ENCODE measurements at places on chromosomes 1 and 21.

DNA sequence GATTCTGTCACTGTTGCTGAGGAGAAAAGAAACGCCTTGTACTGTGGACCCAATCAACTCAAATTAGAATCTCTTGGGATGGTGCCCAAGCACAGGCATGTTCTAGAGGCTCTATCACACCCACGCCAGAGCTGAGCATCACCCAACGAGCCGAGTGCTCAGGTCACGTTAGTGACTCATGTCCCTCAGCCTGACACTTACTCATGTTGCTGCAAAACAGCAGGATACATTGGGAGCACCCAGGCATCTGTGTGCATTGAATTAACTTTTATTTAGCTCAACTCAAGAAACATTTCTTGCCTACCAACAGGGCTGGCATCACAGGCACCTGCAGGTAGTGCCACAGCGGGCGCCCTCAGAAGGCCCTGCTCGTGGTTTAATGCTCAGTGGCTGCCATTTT lies 149.8 kb downstream of the ETS2 start:
- DNase-seq, result no peak

DNA sequence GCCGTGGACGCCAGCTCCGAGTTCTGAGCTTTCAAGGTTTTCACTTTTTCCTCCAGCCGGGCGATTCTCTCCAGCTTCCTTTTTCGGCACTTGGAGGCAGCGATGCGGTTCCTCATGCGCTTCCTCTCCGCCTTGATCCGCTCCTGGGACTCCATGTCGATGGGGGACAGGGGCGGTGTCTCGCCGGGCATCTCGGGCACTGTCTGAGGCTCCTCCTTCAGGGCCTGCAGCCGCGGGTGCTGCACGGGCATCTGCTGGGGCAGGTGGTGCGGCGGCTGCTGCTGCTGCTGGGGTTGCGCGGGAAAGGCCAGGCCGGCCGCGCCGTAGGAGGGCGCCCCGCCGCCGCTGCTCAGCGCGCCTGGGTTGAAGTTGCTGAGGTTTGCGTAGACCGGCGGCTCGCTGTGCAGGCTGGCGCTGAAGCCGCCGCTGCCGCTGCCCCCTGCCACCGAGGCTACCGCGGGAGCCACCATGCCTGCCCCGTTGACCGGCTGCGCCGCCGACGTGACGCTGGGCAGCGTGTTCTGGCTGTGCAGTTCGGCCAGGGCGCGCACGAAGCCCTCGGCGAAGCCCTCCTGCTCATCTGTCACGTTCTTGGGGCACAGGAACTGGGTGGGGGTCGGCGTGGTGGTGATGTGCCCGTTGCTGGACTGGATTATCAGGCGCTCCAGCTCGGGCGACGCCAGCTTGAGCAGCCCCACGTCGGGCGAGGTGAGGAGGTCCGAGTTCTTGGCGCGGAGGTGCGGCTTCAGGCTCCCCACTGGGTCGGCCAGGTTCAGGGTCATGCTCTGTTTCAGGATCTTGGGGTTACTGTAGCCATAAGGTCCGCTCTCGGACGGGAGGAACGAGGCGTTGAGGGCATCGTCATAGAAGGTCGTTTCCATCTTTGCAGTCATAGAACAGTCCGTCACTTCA lies 1.4 kb downstream of the JUN start:
- DNase-seq, result peak; percentile 71

DNA sequence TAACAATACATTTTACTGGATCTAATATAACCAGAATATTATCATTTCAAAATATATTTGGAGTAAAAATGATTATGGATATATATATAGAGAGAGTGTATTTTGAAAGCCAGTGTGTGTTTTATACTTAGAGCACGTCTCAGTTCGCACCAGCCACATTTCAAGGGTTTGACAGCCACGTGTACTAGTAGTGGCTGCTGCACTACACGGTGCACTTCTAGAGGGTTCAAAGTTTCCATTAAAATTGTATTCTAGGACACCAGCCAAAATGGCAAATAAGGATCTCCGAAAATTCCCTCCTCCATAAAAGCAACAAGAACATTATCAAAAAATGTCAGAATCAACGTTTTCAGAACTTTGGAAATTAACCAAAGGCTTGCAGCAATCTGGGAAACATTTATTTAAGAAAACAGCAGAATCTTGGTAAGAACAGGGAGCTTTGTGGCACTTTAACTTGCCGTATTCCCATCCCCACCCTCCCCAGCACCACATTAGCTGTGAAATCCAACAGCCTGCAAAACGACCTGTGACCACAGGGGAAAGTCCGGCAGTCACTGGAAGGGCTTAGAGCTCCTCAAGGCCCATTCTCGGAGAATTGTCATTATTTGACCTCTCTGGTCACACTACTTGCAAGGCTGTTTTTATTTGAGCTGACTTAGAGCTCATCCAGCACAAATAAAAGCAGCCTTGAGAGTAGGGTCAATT lies 33.5 kb upstream of the MRPS6 start:
- no peak for DNase-seq

- DNase-seq, result no peak
Observed at GRCh38 chr1:223223091-223223995, 80.3 kb upstream of the TLR5 start.

DNA sequence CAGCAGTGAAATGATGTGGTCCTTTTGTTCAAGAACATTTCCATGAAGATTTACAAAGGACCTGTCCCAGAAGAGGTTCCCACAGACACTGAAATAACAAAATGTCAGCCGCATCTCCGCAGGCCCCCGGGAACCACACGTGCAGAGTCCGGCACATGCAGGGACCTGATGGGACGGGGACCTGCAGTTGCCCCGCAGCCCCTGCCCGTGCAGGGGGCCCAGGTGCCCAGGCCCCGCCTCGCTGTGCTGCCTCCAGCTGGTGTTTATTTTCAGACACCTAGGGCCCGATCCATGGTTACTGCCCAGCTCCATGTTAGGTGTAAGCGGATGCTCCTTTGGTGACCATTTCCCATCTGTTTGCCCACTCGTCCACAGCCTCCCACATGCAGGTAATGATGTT lies 149.3 kb upstream of the ARHGEF16 start:
- no peak for DNase-seq

- no peak for DNase-seq
Observed at GRCh38 chr21:39523399-39523798, 71.6 kb downstream of the SH3BGR start.

DNA sequence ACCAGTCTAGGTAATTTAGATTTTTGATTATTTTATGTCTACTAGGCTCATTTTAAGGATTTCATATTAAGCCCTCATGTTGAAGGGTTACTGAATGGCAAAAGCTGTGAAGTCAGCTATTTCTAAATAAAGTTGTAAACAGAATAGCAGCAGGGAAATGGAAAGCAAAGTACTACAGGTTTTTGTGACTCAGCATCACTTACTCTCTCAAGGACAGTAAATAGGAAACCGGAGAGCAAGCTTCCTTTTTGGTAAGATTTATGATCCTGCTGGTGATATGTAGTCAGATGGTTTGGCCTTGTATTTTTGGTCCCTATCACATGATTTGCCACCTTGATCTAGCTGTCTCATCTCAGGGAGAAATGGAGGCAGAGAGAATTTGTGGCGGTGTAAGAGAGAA lies 226.0 kb downstream of the RPS6KC1 start:
- no peak for DNase-seq

DNA sequence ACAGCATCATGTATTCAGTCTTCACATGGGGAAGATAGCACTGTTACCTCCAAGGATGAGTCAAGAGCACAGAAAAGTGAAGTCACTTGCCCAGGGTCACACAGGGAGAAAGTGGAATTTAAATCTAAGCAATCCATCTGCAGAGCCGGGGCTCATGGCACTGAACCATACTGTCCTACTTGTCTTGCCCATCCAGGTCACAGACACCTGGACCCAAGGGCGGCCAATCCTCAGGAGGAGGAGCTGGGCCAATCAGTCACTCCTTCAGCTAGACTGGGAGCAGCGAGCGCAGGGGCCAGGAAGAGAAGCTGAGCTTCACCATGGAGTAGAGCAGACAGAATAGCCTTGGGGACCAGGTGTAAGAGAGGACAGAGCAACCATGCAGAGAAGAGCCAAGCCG lies 9.2 kb upstream of the GJB5 start:
- no peak for DNase-seq

DNA sequence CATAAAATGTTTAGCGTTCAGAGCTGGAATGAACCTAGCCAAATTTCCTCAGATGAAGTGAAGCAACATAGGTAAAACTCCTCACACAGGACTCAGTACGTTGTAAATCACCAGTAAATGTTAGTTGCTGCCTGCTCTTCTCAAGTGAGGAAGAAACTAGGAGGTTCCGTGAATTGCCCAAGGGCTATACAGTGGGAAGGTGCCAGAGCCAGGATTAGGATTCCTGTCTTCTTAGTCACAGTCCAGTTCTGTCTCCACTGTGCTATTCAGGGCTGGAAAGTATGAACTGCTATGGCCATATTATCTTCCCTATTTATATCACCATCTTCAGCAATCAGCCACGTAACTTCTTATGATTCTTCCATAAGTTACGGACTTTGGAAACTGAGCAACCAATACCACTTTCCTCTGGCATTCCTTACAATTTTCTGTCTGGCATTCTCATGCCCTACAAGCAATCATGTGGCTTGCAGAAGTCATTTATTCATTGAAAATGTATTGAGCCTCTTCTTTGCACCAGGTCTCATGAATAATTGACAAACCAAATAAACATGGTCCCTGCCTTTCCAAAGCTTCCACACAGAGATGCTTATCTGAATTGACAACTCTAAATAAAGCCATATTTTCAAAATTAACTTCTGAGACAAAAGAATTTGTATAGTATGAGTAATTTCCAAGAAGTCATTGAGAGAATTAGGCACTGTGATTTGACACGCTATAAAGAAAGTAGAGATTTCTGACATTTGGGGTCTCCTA lies 271.6 kb upstream of the SGIP1 start:
- no peak for DNase-seq

GRCh38 chr1:109383087-109383779 lies 14.5 kb downstream of the SORT1 start:
- no peak for DNase-seq

GRCh38 chr1:176566004-176566975 lies 103.3 kb downstream of the PAPPA2 start:
- DNase-seq, result no peak

GRCh38 chr21:17101696-17102095 lies 411.1 kb upstream of the CXADR start:
- DNase-seq, result no peak

- peak; percentile 47 for DNase-seq
Observed at GRCh38 chr21:30340714-30341573, 3.5 kb upstream of the KRTAP27-1 start.

- DNase-seq, result no peak
Observed at GRCh38 chr1:20063861-20064292, 6.1 kb upstream of the PLA2G5 start.

- DNase-seq, result no peak
Observed at GRCh38 chr1:198749279-198749678, 110.4 kb downstream of the PTPRC start.

GRCh38 chr1:227234998-227235405 lies 83.3 kb downstream of the CDC42BPA start:
- peak; percentile 57 for DNase-seq

DNA sequence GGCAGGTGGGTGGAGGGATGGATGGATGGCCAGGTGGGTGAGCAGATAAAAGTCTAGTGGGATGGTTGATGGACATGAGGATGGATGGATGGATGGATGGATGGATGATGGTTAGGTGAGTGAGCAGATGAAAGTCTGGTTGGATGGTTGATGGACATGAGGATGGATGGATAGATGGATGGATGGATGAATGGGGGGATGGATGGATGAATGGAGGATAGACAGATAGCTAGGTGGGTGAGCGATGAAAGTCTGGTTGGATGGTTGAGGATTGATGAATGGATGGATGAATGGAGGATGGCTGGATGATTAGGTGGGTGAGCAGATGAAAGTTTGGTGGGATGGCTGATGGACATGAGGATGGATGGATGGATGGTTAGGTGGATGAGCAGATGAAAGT lies 9.0 kb upstream of the ARHGEF19 start:
- no peak for DNase-seq

DNA sequence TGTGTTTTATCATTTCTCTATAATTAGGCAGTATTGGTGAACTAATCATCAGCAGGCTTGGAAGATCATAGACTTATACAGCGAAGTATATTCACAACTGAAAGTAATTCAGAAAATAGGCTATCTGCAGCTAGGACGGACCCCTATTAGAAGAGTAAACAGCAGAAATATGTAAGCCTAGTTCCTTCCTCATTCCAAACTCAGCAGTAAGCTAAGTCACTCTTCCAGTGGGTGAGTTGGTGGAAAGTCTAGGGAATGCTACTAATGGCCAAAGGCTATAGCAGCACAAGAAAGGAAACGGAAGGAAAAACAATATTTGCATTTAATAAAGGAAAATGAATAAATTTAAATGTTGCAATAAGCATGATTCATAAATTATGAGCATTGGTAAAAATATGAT lies 918.1 kb upstream of the TMPRSS15 start:
- peak; percentile 6 for DNase-seq

DNA sequence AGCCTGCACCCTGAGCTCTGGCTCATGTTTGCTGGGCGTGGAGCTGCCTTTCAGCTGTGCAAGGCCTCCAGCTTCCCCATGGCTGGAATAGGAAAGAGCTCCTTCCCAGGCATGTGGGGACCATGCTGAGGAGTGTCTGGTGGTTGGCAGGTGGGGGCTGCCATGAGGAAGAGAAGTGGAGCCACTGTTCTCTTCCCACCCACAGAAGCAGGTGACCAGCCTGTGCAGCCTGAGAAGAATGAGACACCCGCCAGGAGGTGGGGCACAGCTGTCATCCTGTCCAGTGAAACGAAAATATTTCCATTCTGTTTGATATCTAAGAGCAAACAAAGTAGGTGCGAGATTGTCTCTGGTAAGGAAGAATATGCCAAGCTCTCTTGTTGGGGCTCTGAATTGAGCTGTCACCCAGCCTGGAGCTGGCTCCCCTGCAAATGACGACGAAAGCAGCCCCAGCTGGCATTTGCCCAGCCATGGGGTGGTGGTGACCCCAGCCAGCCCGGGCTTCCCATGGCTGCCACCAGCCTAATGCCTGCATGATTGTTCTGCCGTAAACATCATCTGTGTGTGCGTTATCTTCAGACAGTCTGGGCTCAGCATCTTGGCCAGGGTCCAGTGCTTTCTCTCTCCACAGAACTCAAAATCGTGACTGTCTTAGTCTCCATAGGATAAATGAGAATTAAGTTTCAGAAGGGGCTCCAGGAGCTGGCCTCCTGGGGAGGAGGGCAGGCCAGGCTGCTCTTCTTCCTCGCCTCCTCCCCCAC lies 429.8 kb upstream of the VAMP3 start:
- DNase-seq, result no peak

GRCh38 chr1:50877641-50878040 lies 82.4 kb downstream of the FAF1 start:
- DNase-seq, result no peak
